OCI-M1 (cell line): ENCODE measurements at places on chromosomes 1 and 21.

GRCh38 chr1:3457910-3458883 lies 3.7 kb downstream of the ARHGEF16 start:
- no peak for DNase-seq

DNA sequence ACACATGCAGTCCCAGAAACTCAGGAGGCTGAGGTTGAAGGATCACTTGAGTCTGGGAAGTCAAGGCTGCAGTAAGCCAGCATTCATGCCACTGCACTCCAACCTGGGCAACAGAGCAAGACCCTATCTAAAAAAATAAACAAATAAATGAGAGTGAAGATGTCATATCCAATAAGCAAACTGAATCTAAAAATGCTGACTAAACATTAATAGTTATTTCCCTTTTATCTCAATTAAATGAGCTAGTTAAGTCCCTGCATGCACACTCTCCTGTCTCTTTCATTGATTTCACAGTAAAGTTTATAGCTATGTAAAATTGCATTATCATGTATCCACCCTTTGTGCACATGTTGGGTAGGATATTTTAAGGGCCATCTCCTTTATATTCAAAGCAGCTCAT lies 81.1 kb upstream of the L1TD1 start:
- no peak for DNase-seq

GRCh38 chr21:44338971-44339910 lies at the start of gene CFAP410:
Gene CFAP410, minus strand, starts transcription at chr21:44339390. Its CDS starts 196 bp downstream, at chr21:44339194.
- peak; percentile 99 for DNase-seq

DNA sequence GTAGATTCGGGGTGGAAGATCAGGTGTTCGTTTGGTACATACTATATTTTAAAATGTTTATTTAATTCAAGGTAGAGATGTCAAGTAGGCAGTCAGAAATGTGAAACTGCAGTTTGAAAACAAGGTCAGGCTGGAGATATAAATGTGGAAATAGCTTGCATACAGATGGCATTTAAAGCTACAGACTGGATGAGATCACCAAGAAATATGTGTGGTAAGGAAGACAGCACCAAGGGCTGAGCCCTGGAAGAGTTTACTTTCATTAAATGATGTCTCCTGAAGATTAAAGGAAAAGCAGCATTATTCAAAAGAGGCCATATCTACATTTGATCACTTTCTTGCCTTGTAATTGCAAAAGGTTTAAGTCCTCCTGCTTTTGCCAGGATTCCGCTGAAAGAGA lies 271.3 kb downstream of the PTBP2 start:
- no peak for DNase-seq

DNA sequence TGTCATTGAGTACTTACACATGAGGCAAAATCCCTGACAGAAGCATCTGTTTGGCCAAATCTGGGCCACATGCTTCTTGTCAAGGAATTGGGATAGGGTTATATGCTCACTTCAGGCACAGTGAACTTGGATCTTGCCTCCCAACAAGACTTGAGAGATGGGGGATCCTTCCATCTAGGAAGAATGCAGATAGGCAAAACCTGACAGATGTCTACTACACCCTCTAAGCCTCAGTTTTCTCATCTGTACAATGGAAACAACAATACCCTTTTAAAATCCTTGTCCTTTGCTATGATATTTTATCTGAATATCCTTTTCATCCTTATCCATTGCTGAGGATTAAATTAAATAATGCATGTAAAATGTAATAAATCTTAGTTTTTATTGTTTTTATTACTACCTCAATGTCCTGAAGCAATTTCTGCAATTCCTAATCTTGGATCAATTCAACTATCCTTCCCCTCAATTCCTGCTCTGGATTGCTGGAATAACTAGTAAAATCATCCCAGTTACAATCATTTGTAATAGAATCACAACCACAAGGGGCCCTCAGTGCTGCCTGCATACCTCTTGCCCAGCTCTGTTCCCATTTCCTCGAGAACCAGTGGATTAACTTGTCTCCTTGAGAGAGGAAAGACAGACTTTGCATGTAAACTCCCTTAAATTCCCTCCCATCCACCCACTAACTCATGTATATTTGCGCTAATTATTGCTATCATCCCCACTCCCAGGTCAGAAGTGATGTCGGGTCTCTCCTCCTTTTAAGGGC lies 8.1 kb upstream of the XPR1 start:
- no peak for DNase-seq

DNA sequence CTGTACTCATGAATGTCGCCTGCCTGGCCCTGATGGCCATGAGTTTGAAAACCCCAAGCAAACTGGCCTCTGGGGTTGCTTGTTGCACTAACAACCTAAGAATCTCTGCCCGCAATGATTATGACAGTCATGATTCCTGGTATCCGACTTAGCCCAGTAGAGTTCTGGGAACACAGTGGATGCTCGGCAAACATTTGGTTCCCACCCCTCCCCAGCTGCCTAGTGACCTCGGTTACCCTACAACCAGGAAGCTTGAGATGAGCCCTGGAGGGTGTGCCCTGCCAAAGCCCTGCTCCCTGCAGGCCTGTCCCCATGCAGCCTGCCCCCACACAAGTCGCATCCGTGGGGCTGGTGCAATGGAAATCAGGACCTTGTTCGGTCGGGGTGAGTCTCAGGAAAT lies 76.0 kb upstream of the ZBTB40 start:
- no peak for DNase-seq

- no peak for DNase-seq
Observed at GRCh38 chr1:2628191-2628932, 4.5 kb downstream of the MMEL1 start.

- DNase-seq: no peak
Observed at GRCh38 chr1:27571439-27572018, 32.4 kb downstream of the AHDC1 start.

- DNase-seq: no peak
Observed at GRCh38 chr1:27517907-27518718, 28.1 kb upstream of the WASF2 start.

DNA sequence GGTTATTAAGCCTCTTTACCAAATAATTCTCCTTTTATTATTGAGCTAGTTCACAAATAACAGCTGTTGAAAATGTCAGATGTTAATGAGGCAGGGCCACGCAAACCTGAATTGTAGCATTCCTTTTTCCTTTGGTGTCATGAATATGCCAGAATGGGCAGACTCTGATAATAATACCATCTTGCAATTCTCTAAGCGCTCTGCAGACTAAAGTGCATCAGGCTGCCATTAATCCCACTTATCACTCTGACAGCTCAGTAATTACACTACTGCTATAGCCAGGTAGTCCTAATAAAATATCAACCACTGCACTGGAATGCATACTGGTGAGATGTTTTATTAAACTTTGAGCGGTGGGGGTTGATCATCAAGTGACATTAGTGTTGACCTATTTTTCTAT lies 177.7 kb downstream of the DPYD start:
- DNase-seq: no peak

GRCh38 chr21:36156815-36157670 lies at the start of gene DOP1B:
Gene DOP1B, plus strand, starts transcription at chr21:36156824. Its CDS starts 7,910 bp downstream, at chr21:36164734.
- peak; percentile 74 for DNase-seq

GRCh38 chr21:36798491-36798890 lies 99.6 kb downstream of the SIM2 start:
- DNase-seq: no peak

GRCh38 chr1:39288735-39289465 lies 84.4 kb downstream of the MACF1 start:
- no peak for DNase-seq

GRCh38 chr1:40344597-40344996 lies 27.5 kb upstream of the COL9A2 start:
- DNase-seq: peak; percentile 65

DNA sequence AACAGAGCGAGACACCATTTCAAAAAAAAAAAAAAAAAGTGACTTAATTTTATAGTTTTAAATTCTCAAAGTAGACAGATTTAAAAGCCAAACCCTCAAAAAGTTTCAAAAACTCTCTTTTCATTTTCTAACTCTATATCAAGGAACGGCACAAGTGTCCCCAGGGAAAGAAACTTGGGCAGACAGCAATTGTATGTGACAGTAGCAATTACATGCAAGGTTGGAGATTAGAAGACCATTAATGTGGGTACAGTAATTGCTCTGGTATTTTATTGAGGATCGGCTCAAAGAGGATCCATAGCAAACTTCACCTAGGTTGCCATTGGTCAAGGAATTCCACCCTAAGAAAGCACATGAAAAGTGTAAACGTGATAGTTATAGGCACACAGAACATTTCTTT lies 46.2 kb downstream of the ACBD6 start:
- no peak for DNase-seq

DNA sequence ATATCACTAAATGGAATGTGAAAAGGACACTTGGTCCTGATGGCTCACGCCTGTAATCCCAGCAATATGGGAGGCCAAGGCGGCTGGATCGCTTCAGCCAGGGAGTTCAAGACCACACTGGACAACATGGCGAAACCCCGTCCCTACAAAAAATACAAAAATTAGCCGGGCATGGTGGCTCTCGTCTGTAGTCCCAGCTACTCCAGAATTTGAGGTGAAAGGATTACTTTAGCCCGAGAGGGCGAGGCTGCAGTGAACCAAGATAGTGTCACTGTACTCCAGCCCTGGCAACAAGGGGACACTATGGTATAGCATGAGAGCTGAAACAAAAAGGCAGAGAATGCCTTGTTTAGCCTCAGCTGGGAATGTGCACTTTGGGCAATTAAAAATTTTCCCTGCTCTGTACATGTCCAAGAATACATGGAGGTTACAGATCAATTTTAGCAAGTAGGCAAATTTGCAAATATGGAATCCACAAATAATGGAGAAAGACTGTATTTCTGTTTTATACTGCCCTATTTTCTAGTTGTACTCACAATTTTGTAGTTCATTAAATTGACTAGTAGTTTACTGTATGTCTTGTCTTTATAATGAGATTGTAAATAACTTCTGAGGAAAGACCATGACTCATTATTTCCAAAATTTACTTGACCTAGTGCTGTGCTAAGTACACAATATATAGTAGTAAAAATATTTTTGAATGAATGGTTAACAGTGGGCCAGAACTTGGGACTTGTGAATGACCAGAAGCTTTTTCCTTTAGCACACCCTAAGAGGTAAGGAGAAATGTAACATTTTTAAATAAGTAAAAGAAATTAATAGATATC lies 2.0 kb upstream of the ANGEL2 start:
- peak; percentile 47 for DNase-seq

DNA sequence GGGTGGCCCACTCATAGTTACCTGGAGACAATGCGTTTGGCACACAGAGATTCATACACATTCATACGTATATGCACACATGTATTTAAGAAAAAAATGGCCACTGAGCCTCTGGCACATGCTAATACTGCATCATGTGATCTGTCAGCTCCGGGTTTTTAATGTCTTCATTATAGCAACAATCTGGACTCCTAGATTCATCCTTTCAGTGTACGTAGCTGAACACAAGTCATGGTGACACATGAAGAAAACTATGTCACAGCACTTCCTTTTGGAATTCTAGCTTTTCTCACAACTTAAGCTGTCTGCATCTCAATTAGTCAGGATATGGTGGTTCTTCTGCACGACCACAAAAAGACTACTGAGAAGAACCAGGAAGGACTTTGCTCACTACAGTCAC lies 24.7 kb downstream of the HSF2BP start:
- no peak for DNase-seq

DNA sequence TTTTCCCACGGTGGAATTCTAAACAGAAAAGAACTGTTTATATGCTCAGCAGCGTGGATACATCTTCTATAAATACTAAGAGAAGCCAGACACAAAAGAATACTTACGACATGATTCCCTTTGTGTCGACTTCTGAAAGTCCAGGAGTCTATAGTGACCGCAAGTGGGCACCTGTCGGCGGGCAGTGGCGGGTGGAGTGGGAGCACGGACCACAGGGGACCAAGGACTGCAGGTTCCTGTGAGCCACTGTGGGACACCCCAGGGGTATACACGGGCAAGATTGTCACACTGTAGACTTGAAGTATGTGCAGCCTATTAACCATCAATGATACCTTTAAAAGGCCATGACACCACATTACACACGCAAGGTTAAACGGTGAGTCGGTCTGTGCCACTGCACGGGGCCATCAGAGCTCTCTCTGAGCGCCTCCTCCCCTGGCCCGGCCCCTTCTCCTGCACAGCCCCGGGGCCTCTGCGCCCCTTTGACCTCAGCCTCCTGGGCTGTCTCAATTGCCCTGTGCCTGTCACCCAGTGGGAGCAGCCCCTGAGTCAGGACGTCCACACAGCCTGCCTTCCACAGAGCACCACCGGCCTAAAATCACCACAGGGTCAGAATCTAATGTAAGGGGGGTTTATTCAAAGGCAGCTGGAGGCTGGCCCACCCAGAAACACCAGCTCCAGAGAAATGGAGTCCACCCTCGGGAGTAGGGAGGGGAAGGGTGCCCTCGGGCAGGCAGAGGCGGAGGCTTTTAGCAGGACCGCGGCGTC lies 90.0 kb upstream of the COL6A1 start:
- no peak for DNase-seq

- DNase-seq: no peak
Observed at GRCh38 chr1:175385316-175385715, 192.7 kb upstream of the KIAA0040 start.

- DNase-seq: no peak
Observed at GRCh38 chr1:190328361-190328760, 149.3 kb downstream of the BRINP3 start.

DNA sequence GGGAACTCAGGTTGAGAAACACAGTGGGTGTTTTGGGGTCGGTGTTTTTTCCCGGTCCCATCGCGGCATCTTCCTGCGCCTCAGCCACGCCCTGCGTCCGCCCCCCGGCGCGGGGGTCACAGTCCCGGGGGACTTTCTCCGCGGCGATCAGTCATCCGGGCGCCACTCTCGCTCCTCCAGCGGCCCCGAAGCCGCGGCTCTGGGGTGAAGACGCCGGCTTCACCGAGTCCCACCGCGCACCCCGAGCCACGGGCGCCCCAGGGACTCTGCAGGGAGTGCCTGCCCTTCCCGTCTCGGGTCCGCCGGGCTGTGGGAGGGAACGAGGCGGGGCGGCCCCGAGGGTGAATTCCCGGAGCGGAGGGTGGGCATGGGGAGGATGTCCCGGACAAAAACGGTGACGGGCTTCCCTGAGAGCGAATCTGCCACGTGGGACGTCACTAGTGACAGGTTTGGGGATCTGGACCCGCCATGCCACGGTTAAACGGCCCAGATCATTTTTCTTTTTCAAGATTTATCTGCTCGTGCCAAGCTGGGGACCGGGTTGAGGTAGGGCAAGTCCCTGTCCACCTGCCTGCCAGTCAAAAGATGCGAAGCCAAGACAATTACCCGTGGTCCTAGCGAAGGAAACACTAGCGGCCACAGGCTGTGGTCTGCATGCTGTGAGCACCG lies 717 bp upstream of the BATF3 start:
- no peak for DNase-seq

DNA sequence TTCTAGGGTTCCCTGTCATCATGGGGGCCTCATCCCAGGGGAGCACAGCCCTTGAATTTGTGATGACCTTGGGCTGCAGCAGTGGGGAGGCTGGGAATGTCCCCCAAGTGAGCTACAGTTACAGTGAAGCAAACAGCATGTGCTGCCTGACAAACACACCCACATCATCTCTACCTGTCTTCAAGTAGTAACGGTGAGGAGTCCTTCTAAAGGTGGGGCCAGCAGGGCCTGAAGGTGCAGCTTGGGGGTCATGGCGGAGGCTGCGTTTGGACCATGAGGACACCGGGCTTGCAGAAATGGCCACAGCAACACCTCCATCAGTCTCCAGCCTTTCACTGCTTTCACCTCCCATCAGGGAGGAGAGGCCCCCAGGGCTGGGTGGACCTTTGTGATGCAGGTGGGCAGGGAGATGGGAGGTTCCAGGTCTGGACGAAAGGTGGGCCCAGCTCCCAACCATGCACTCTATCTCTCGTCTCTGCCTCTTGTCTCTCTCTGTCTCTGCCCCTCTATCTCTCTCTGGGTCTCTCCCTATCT lies 55.7 kb downstream of the WNT9A start:
- DNase-seq: no peak
